ENCODE measurements at places on chromosomes 3 and 15.

- no peak for DNase-seq
These were observed 131.0 kb upstream of the UMPS start for GRCh38 chr3:124599147-124599765.

- no peak for DNase-seq
These were observed 34.1 kb upstream of the SERPINI2 start for GRCh38 chr3:167507954-167508353.

DNA sequence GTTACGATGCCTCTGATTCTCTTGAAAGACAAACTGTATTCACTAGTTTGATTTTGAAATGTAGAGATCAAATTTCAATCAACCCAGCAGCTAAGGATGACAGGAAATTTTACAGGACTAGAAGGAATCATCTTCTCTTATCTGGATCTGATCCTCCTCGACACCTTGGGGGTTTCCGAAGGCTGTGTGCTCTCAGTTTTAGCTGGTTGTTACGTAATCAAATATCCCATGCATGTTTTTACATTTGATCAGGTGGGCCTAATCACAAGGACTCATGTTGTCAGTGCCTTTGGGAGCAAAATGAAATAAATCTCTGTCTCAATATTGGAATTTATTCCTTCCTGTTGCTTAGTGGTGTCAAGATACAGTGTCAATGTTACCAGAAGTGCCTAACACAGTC is 141.9 kb upstream of the TNIK start:
- DNase-seq = no peak

DNA sequence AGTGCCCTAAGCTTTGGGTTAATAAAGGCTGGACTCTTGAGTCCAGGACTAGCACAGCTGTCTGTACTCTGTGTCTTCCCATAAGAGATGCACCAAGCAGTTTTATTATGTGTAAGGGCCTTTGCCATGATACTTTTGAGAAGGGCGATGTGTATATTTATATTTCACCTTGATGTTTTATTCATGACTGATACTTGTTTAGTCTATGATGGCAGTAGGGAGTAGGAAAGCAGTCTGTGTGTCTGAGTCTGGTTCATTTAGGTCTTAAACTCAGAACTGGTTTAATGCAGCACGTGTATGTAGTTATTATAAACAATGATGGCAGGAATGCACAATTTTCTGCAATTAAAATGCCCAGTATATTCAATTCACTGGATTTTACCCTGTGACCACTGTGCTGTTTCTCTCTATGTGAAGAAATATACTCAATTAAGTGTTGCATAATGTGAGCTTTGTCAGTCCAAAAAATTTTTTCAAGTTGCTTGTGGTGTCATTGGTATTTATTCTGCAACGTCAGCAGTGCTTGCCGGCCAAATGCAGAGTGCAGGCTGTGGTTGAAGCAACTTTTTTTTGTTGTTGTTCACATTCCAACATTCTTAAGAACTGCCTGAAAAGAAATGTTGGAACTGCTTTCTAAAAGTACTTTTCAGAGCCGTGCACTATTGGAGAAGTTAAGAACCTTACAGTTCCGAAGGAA is 423.7 kb upstream of the SEMA6D start:
- DNase-seq = peak; percentile 94

GRCh38 chr3:63595221-63595620 is 57.3 kb upstream of the SNTN start:
- no peak for DNase-seq

DNA sequence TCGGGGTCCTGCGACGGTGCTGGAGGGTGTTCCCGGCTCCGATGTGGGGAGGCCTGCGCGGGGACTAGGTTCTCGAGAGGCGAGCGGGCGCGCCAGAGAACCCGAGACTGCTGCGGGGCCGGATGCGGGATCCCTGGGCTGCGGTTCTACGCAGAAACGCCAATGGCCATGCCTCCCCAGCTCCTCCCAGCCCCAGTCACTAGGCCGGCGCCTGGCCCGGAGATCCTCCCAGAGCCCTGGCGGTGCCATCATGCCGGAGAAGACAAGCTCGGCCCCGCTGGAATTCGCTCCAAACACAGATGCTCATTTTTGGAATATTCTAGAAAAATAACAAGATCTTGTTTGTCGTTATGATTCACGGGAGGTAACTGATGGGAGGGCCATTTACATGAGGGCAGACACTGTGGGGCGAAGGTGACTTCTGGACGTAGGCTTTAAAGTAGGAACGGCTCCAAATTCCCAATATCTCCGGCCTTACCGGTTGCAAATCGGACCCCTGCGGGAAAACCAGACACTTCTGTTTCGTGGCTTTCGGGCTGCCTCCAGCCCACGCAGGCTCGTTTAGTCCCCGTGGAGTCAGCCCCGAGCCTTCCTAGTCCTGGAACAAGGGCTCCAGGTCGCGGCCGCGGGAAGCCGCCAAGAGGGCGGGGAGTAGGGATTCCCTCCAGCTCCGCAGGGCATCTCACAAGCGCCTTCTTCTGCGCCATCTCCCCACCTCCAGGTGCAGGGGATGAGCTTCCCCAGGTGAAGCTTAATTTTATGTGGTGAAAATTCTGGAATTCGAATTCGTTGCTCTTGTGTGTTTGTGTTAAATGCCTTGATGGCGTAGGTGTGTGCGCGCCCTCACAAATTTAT is 74.8 kb upstream of the POLG start:
- DNase-seq = no peak

GRCh38 chr3:196210673-196211556 is at the start of gene ZDHHC19:
Gene ZDHHC19 (minus strand): TSS chr3:196211400. CDS start chr3:196211315, 85 bp downstream.
- DNase-seq = no peak

DNA sequence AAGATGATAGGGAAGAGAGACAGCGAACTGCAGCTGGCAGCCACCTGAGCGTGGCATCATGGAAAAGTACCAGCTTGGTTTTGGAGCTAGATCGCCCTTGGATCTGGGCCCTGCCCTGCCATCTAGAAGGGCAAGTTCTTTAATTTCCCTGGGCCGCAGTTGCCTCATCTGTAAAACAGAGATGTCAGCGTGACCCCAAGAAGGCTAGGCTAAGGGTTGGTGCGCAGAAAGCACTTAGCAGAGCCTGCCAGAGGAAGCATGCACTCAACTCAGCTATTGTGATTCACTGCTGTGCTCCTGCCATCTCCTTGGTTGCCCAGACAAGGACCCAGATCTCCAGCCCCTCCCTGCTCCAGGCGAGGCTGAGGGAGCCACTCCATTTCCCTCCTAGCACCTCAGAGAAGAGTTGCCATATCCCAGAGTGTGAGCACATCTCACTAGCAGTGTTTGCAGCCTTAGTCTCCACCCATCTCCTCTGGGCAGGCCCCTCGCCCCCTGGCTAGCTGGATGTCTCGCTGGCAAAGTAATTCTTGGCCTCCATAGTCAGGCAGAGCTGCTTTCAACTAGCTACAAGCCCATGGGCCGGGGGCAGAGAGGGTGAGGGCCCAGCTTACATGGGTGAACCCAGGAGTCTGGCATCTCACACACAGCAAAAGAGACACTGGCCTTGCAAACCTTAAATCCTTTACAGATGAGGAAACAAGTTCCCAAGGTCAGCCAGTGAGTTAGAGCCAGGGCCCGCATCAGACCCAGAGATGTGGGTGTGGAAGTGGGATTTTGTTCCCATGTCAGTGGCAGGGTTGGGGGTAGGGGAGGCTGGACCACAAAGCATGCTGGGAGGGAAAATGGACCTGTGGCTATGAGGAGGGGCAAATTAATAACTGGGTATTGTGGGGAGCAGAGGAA is 280.7 kb upstream of the TLE3 start:
- DNase-seq = no peak

DNA sequence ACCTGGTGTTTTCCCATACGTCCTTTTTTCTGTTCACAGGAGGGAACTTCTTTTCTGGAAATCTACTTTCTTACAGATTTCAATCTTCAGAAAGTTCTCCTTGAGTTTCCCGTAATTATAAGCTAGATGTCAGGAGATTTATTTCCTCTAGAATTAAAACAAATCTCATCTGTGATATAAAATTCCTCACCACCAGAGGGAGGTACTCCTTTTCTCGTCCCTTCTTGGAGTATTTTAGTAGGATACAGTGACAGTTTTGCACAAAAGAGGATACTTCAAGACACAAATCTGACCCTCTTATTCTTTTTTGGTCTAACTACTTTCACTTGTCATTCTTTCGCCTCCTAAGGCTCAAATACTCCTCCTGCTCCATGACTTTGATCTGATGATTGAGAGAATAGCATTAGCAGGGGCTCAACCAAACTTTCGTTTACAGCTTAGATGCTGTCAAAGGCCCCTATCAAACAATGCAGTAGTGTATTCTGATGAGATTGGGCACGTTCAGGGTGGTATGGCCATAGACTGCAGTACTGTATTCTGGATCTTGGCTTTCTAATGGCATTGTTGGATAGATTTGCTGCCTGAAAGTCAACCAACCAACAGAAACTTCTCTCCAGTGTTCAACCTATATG is 38.0 kb downstream of the TMEM41A start:
- DNase-seq = no peak

DNA sequence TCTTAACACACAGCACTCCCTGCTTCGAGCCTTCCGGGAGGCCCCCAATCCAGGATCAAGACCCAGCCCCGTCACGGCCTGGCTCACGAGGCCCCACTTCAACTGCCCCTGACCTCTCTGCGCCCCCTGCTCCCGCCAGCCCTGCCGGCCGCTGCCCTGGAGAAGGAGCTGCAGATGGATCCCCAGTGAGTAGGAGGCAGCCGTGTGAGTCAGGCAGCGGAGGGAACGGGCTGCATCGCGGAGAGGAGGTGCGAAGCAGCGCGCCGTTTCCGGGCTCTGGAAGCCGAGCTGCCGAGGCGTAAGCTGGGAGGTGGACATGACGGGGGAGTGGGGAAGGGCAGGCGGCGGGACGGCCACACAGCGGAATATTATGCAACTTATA is 133.4 kb downstream of the TPRA1 start:
- DNase-seq = no peak

DNA sequence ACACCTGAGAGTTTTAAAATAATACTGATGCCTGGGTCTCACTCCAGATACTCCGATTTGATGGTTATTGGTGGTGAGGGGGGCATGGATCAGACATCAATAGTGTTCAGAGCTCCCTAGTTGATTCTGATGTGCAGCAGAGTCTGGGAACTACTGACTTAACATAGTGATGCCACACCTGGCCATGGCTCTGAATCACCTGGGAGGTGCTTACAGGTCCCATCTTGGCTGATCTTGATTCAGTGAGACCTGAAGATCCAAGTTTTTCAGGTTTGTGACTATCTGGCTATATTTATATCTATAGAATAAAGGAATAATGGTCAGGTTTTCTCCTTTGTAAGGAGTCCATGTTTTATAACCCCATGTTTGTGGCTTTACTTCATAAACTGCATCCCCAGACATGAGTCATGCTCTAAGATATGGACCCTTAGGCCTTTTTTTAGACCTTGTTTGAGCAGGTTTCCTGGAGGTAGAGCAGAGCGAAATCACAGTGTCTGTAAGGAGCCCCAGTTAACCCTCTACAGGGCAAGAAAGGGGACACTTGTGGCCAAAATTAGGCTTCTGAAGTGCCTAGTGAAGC is 101.4 kb downstream of the LARS2 start:
- no peak for DNase-seq

- DNase-seq = no peak
These were observed 147.5 kb downstream of the NFKBIZ start for GRCh38 chr3:101996832-101997231.

DNA sequence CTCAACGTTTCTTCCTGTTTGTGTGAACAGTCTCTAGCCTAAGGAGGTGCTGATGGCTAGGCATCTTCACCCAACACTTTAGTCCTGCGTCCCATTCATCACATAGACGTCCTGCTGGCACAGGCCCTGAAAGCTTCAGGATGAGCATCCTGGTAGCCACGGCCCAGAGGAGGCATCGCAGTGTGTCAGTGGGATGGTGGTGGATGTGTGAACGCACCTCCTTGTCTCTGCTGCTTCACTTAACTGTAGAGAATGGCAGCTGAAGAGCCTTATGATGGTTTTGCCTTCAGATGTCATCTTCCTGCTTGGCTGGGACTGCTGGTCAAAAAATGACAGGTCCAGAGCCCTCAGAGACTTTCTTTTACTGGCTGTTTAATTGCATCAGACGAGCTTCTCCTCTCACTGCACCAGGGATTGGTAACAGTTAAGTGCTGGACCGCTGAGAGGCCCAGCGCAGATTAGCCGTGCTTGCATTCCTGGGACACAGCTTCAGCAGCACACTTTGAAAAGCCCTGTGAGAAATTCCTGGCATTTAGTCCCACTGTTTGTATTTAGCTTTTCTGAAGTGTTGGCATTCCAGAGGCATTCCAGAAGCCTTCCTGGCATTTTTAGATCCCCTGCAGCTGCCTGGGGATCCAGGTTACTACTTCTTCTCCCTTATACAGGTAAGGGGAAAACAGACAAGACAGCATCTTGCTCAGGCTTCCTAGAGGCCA is 132.4 kb upstream of the PLXNA1 start:
- peak; percentile 34 for DNase-seq

DNA sequence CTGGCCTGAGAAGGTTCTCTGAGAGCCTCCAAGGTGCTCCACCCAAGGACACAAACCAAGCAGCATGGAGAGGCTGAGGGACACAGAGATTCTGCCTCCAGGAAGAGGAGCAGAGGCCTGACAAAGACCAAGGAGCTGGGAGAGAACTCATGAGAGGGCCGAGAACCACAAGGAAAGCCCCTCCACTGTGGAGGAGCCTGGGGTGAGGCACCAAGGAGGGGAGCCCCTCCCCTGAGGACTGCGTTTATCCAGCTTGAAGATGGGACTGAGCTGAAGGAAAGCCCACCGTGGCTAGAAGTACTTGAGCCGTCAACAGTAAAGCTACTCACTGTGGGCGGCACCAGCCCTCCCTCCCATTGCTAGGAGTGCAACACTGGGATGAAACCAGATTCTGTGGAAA is 63.1 kb upstream of the MEF2A start:
- DNase-seq = no peak

DNA sequence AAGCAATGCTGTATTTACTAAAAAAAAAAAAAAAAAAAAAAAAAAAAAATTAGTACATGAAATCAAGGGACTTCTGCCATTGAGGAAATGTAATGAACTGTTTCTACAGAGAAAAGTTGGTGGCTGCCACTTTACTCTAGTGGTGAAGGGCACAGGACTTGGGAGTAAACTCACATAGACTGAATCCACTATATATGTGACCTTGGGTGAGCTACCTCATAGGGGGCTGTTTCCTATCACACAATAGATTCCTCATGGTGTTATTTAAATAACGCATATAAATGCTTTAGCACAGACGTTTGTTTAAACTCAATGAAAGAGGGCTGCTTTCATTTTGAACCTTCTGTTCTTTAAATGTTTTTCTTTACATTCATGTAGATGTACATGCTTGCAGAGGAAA is 25.8 kb downstream of the TERC start:
- no peak for DNase-seq

- no peak for DNase-seq
These were observed 20.0 kb downstream of the ATP2B2 start for GRCh38 chr3:10485380-10485779.

DNA sequence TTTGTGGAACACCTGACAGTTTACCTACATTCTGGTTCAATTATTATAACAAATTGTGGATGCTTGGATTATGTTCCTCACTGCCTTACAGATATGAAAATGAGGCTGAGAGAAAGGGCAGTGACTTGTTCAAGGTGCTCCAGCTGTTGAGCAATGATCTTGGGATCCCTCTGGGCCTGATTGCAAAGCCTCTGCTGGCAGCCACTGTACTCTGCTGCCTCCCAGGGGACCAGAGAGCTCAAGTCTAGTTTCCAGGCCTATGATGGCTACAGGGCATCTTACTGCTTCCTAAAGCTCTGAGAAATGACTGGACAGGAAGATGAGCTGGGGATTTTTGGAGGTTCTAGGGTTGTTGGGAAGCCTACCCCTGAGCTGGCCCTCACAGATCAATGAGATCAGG is 2.3 kb upstream of the SHC4 start:
- no peak for DNase-seq
